ENCODE measurements at places on chromosomes 12 and 14.
A peak's percentile ranks its signal among the peaks of the same experiment; 100 is the strongest.

GRCh38 chr14:85895603-85896002, 365.7 kb downstream of the FLRT2 start:
- DNase-seq = no peak

DNA sequence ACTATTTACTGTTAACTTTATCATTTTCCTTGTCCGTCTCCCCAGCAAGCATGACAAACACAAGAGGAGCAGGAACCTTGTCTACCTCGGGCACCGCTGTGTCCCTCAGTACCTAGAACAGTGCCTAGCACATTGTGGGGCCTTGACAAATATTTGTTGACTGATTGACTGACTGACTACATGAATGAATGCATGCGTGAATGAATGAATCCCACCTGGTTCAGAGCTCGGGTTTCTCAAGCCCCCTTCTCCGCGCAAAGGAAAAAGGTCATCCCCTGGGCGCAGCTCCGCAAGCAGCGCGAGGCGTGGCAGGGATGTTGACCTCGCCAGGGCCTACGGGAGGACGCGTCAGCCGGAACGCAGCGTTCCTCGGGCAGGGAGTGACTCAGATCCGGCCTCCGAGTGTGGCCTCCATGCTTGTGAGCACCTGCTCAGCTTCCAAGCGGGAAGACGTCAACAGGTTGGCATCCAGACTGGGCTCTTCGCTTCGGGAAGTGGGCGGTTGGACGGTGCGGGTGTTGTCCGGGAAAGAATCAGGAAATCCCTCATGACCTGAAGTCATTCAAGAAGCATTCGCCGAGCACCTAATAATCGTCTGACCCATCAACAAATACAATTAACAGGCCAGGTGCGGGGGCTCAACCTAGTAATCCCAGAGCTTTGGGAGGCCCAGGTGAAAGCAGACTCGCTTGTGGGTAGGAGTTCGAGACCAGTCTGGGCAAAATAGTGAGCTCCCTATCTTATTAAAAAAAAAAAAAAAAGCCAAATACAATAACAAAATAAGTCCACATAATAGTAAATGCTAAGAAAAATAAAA, 13.9 kb upstream of the UBC start:
- DNase-seq = no peak

DNA sequence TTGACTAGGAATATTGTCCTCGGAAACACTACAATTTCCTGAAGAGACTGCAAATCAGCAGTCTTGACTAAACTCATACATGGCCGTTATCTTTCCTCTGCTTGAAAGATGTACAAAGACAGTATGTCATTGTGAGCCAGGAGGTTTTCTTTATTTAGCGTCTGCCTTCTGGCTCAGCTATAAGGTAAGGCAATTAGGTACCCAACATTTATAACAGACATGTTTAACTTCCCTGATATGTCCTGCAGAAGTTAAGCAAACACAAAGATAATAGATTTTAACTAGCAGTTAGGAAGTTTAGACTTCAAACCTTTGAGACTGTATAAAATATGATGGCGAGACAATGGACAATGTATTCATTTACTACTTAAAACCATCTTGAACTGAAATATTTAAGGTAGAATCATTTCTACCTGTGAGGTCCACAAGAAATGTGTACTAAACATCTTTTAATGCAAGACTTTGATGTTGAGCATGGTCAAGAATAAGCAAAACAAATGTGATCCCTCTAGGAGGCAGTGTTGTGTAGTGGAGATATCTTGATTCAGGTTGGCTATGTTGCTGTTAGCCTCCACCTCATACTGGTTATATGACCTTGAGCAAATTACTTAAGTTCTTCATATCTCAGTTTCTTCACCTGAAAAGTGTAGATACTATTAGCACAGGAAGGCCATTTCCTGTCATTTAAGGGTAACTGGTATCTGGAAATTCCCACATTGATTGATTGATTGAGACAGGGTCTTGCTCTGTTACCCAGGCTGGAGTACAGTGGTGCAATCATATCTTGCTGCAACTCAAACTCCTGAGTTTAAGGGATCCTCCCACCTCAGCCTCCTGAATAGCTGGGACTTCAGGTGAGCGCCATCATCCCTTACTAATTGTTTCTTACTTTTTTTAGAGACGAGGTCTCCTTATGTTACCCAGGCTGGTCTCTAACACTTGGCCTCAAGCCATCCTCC, 96.3 kb upstream of the EEA1 start:
- no peak for DNase-seq

DNA sequence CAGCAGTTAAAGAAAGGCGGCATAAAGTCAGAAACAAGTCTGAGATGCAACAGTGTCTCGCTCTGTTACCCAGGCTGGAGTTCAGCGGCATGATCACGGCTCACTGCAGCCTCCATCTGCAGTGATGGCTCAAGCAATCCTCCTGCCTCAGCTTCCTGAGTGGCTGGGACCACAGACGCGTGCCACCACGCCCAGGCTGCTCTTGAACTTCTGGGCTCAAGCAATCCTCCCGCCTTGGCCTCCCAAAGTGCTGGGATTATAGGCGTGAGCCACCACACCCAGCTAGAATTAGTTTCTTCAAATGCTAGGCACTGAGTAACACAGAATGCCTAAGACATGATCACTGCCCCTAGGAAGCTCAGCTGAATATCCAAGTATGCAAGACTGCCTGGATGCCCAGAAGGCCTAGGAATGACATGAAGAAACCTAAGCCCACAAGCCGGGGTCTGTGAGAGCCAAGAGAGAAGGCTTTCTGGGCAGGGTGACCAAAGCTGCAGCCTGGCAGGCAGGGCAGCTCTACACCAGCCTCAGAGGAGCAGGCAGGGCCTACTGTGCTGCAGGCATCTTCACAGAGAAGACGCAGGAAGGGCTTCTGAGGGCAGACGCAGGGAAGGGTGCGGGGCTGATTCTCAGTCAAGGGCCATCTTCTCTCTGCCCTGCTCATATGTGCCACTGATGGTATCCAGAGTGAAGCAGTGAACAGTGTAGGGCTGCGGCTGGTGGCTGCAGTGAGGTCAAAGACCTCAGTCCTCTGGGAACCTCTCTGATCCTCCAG, 4.3 kb upstream of the PPP2R5C start:
- DNase-seq = no peak

GRCh38 chr12:114684098-114684869, at the start of gene TBX3:
Gene TBX3, minus strand, starts transcription at chr12:114684175. Its CDS starts 975 bp downstream, at chr12:114683200.
- peak; percentile 61 for DNase-seq

- no peak for DNase-seq
Measured at GRCh38 chr14:68637106-68638021, 155.5 kb downstream of the ZFP36L1 start.

Measured in thoracic aorta (tissue), 2 donors.